Kidney tubule cell (primary cell): ENCODE measurements at places on chromosomes 1 and 21.

DNA sequence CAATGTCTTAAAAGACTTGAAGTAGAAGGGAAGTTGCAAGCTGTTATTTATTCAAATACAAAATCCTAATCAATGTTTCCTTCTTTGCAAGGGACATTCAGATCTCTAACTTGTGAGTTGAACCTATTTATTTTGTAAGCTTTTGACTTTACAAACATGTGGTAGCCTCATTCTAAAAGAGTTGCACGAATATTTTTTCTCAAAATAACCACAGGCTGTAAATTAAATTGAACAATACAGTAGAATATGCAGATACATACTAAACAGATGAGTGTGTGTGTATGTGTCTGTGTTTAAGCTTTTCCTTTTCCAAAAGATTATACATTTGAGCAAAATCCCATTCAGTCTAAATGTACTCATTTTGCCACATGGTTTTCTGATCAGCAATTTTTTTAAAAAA, 4.8 kb upstream of the DYNLT5 start:
- no peak for DNase-seq

DNA sequence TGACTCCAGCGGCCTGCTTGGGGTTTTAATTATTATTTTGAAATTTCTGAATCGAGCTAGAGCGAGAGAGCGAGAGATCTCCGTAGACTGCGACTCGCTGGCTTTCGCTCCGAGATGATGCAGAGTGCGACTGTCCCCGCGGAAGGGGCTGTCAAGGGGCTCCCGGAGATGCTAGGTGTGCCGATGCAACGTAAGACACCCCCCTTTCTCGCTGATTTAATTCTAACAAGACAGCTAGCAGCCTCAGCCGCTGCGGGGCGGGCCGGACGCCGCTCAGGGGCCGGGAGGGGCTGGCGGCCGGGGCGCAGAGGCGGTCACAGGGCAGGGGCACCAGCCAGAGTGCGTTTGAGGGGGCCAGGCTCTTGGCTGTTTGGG, 339 bp downstream of the LHX4 start:
- no peak for DNase-seq

- DNase-seq = no peak
Measured at GRCh38 chr1:17926906-17927305, 171.8 kb downstream of the ACTL8 start.

DNA sequence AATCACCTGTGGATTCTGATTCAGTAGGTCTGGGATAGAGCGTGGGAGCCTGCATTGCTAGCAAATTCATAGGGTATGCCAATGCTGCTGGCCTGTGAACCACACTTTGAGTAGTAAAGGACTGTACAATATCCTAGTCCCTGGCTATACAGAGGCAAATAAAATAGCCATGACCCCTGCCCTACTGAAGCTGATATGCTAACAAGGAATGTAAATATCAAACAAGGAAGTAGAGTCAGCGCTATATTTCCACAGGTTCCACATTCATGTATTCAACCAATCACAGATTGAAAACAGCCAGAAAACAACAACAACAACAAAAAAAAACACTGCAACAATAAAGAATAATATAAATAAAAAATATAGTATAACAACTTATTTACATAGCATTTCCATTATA, 77.8 kb downstream of the TM2D1 start:
- no peak for DNase-seq

DNA sequence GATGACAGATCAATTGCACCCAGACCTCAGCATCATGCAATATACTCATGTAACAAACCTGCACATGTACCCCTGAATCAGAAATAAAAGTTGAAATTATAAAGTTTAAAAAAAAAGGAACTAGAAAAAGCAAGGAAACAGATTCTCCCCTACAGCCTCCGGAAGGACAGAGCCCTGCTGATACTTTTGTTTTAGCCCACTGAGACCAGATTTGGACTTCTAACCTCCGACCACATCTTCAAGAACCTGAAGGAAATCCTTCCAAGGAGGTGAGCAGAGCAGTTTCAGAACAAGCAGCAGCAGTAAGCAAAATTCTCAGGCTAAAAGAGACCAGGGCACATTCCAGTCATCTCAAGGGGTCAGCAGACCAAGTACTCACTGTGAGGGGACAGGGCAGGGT, 54.5 kb downstream of the TM2D1 start:
- no peak for DNase-seq

GRCh38 chr1:183914276-183914675, 109.4 kb downstream of the RGL1 start:
- no peak for DNase-seq

DNA sequence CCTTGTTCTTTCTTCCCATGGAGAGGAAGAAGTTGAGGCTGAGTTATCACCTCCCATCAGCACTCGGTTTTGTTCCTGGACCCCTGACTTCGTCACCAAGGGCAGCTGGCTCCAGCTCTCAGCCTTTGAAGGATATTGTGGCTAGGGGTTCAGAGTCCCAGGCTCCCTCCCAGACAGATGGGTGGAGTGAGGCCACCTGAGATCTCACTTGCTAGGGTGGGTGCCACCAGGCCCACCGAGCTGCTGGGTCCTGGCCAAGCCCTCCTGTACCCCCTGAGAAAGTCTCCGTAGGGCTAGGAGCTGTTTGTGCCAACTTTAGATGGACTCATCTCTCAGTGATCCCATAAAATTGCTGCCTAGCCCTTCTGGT, 6.9 kb downstream of the MX2 start:
- DNase-seq = no peak

DNA sequence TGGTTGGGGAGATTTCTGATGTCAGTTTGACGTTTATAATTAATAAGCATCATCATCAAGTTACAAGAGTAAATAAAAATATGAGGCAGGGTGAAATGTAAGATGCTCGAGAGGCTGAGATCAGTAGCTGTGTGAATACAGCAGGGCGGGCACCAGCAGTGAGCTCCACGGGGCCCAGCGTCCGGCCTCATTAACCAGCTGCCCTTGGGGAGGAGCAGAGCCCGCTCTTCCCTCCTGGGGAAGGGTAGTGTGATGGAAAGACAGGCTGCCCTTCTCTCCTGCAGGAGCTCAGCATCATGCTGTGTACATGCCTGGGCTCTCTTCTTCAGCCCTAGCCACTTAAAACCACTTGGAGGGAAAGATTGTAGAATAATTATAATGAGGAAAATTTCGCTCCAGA, 23.4 kb downstream of the PDE9A start:
- no peak for DNase-seq

DNA sequence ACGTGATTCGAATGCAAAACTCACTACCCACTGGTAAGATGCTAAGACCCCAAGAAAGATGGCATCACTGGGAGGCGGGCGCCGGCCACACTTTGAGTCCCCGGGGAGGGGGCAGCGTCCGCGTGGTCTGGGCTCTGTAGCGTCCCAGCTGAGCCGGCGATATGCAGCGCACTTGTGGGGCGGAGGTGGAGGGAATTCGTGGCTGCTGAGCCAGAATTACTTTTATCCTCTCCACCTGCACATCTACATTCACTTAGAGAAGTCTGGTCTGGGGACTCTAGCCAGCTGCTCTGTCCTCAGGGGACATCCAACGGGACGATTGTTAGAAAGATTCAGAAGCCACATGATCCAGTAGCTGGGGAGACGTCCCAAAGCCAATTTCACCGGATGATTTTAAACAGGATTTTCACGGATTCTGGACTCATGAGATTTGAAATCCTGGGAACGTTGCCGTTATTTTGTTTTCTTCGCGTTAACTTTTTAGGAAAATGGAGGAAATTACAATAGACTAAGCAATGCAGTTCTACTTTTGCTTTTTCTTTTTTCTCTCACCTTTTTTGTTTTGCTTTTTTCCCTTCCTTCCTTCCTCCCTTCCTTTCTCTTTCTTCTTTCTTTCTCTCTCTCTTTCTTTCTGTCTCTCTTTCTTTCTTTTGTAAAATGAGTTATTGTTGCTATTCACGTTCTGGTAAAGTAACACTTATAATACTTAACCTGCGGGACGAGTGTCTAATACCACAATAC, 1.3 kb downstream of the JAM2 start:
- DNase-seq = no peak

DNA sequence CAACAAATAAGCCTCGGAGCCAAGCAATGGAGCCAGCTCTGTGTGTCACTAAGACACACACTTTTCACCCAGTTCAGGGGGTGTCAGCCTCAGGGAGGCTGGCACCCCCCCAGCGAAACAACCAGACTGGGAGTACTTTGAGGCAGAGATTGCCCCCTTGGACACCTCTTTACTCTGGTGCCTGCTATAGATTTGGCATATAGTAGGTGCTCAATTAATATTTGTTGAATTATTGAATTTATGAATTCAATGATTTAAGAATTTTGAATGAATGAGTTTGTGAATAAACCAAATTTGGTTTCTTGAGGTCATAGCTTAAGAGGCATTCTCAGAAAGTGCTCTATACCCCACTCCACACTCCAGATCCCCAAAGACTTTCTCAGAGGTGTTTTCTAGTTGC, 70.3 kb downstream of the OLIG1 start:
- no peak for DNase-seq

DNA sequence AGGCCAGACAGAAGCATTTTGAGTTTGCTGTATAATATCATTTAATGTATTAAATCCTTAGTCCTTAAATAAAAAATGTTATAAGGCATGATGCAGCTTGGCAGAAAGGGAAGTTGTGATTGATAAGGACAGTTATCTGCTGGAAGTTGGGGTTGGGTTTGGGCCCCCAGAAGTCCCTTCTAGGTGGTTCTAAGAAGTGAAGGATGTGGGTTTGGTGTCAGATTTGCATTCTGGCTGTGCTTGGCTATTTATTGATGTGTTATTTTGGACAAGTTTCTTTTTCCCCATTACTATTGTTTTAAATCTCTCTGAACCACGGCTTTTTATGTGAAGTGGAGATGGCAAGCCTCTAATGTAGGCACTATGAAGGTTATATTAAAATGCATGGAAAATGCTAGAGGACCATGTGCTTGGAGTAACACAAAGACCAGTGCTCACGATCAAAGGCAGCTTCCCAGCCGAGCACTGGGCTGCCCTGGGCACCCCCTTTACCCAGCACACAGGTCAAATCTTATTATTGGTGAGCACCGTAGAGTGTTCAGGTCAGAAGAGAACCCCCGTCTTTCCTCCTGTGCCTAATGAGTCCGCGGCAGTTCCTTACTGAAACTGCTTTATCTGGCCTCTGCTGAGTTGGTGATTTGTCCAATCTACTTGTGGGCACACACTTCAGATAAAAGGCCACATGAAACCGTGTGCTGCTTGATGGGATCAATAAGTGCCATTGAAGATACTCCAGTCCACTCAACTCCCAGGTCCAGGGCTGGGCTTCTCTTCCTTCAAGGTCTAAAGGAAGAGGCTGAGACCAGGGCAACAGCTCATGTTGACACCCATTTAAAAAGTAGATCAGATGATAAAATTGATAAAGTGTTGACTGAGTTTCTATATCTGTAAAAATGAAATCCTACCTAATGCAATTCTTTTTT, 212.0 kb downstream of the PRDM2 start:
- no peak for DNase-seq

DNA sequence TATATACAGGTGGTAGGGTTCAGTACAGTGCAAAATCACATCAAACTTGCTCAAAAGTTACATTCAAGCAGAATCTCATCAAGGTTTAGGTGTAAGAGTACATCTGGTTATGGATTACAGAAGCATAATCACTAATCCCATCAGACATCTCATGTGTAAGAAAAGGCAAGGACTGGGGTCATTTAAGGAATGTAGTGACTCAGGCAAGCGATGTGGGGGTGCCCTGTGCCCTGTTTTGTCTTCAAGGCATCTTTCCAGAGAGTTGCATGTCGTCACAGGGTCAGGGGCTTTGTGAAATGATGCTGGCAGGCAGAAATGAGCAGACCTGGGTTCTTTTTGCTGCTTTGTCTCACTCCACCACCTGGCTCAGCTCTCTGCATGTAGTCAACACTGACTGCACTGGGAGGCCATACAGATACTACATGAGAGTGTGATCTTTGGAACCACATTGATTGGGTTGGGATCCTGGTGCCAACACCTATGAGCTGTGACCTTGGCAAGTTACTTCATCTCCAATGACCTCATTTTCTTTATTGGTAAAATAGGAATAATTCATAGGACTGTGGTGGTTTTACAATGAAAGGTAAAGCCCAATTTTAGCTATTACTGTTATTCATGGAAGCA, 8.2 kb upstream of the HHIPL2 start:
- DNase-seq = peak; percentile 9

DNA sequence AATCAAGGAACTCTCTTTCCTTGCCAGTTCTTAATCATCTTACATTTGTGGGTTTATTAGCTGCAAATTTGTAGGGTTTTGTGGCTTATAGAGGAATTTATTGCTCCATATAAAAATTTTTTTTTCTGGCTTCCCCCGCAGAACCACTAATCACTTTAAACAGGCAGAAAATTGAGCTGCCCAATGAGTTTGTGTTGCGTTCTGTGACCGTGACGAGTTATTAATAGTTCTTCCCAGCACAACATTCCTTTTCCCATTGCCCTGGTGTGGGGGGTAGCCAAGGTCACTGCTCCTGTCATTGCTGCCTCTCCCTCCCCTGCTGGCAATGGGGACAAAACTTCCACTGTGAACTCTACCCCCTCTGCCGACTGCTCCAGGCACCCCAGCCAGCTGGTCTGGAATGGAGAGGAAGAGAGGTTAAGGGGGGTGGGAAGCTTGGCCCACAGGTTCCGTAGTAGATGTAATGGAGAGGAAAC, 55.1 kb downstream of the UBE2T start:
- peak; percentile 44 for DNase-seq

GRCh38 chr1:92362970-92363369, 64.1 kb downstream of the RPAP2 start:
- DNase-seq = no peak

GRCh38 chr1:191564275-191564674, 594.0 kb upstream of the RGS18 start:
- no peak for DNase-seq

GRCh38 chr1:29631836-29632805, 395.8 kb downstream of the PTPRU start:
- no peak for DNase-seq

DNA sequence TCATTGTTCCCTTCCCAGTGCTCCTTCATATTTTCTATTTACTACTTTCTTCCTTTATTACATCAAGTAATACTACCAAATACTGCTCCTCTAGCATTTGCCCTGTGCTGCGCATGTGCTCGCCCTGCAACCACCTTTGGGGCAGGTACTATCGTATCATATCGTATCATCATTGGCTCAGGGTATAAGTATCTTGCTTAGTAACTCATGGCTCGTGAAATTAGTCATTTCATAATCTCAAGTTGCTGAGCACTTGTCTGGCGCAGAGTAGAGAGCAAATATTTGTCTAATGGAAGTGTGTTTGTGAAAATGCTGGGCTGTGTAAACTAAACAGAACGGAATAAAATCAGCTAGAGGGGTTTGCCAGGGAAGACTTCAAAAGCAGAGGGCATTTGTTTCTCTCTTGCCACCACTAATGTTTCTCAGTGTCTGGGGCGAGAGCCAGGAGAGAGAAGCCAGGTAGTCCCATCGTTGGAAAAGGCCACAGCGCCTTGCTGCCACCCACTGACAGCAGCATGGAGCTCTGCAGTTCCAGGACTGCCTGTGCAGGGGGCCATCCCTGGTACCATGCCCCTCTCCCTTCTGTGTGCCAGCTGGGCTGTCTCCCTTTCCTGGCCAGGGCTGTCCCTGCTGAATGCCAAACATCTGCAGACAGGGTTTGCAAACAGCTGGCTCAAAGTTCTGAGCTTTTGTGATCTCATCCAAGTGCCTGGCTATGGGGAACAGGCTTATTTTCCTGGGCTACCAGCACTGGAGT, 20.0 kb upstream of the CPT2 start:
- no peak for DNase-seq

GRCh38 chr1:187415065-187415464, 586.3 kb downstream of the PLA2G4A start:
- DNase-seq = no peak

- no peak for DNase-seq
Measured at GRCh38 chr1:215004121-215004827, 78.3 kb upstream of the KCNK2 start.

GRCh38 chr1:184425449-184426277, 38.8 kb downstream of the C1orf21 start:
- DNase-seq = no peak
